Tibial nerve (tissue), 4 donors: ENCODE measurements at places on chromosomes 11 and 22. TPM values are rescaled to one million over a fixed set of nuclear protein-coding genes. Genes with fewer than 3 reads are reported as not detected.
A peak's percentile ranks its signal among the peaks of the same experiment; 100 is the strongest.

- peaks cover 12% of the 10 kb centered on the region for H3K36me3 ChIP-seq
- H3K4me3 ChIP-seq = no peak overlapping the region
- no peak overlapping the region for H3K27ac ChIP-seq
- H3K4me1 ChIP-seq = peaks cover 14% of the 10 kb centered on the region
- H3K27me3 ChIP-seq = no peaks in the 10 kb centered on the region
These were observed 103.1 kb downstream of the NAT10 start for GRCh38 chr11:34208266-34209135.

DNA sequence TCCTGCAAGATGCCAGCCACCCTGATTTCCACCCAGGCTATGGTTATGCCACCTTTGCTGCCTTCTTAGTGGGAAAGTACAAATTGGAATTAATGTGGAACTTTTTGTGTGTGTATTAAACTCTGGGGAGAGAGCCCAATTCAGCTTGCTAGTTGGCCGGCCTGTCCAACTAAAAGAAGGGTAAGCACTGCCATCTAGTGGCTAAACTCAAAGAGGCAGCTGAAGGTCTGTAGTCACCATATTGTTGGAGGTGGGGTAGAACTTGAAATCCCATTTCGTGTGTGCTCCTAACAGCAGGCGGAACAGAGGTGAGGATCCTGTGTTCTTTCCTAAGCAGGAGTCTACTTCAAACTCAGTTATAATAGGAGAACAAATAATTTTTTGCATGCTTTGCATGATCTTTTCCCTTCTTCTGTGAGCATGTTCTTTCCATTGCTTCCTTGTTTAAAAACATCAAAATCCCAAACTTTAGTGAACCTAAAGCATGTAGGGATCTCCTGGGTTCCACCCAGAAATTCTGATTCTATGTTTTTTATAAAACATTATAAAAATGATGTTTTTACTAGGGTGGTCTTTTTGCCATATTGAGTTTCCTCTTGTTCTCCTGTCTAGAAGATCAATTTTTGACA lies 138.8 kb upstream of the SORL1-AS1 start:
- no peak overlapping the region for H3K27ac ChIP-seq
- H3K4me1 ChIP-seq = no peaks in the 10 kb centered on the region
- peak; percentile 49 for DNase-seq
- no peaks in the 10 kb centered on the region for H3K36me3 ChIP-seq
- H3K4me3 ChIP-seq = no peak overlapping the region

- peak overlapping the region; percentile 95 for H3K27ac ChIP-seq
- no peaks in the 10 kb centered on the region for H3K27me3 ChIP-seq
- peak; percentile 61 for DNase-seq
- no peak overlapping the region for H3K4me3 ChIP-seq
- H3K4me1 ChIP-seq = peaks cover 98% of the 10 kb centered on the region
These were observed 4.2 kb downstream of the ALDH3B1 start for GRCh38 chr11:68014157-68014946.

GRCh38 chr11:3165916-3166267 lies 782 bp upstream of the OSBPL5 start:
- DNase-seq = no peak
- H3K36me3 ChIP-seq = no peaks in the 10 kb centered on the region
- H3K27ac ChIP-seq = no peak overlapping the region

GRCh38 chr11:6794639-6795038 lies 4.8 kb downstream of the OR6A2 start:
- H3K27me3 ChIP-seq = no peaks in the 10 kb centered on the region
- H3K4me1 ChIP-seq = no peaks in the 10 kb centered on the region
- H3K36me3 ChIP-seq = no peaks in the 10 kb centered on the region

DNA sequence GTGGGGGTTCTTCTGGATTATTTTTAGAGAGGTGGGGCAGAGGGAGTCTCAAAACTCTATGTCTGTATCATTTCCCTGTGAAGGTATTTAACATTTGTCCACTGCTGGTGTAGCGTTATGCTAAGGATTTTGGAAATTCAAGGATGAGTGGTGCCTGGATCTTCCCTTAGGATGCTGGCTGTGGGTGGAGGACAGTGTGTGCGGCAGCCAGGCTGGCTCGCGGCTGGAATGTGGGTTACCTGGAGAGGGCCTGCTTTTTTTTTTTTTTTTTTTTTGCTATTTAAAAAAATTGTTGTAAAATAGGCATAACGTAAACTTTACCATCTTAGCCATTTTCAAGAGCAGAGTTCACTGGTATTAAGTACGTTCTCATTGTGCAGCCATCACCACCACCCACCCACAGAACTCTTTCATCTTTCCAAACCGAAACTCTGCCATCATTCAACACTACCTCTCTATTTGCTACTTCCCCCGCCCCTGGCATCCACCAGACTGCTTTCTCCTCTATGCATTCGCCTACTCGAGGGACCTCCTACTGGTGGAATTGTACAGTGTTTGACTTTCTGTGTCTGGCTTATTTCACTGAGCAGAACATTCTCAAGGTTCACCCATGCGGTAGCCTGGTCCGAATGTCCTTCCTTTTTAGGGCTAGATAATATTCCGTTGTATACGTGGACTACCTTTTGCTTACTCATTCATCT lies 67.1 kb downstream of the PARVB start:
- no peak overlapping the region for H3K4me3 ChIP-seq
- no peaks in the 10 kb centered on the region for H3K27me3 ChIP-seq
- no peak for DNase-seq
- peaks cover 27% of the 10 kb centered on the region for H3K4me1 ChIP-seq
- no peak overlapping the region for H3K27ac ChIP-seq
- peaks cover 8% of the 10 kb centered on the region for H3K36me3 ChIP-seq

- DNase-seq = no peak
- no peaks in the 10 kb centered on the region for H3K27me3 ChIP-seq
- H3K4me3 ChIP-seq = no peak overlapping the region
- no peaks in the 10 kb centered on the region for H3K36me3 ChIP-seq
- peak overlapping the region; percentile 67 for H3K27ac ChIP-seq
These were observed 14.5 kb upstream of the TPP1 start for GRCh38 chr11:6633422-6634408.

- no peak overlapping the region for H3K27ac ChIP-seq
- DNase-seq = no peak
- no peak overlapping the region for H3K4me3 ChIP-seq
- H3K27me3 ChIP-seq = no peaks in the 10 kb centered on the region
- H3K36me3 ChIP-seq = peaks cover 9% of the 10 kb centered on the region
- H3K4me1 ChIP-seq = peaks cover 10% of the 10 kb centered on the region
These were observed 71.5 kb downstream of the SGSM3 start for GRCh38 chr22:40441761-40442390.

DNA sequence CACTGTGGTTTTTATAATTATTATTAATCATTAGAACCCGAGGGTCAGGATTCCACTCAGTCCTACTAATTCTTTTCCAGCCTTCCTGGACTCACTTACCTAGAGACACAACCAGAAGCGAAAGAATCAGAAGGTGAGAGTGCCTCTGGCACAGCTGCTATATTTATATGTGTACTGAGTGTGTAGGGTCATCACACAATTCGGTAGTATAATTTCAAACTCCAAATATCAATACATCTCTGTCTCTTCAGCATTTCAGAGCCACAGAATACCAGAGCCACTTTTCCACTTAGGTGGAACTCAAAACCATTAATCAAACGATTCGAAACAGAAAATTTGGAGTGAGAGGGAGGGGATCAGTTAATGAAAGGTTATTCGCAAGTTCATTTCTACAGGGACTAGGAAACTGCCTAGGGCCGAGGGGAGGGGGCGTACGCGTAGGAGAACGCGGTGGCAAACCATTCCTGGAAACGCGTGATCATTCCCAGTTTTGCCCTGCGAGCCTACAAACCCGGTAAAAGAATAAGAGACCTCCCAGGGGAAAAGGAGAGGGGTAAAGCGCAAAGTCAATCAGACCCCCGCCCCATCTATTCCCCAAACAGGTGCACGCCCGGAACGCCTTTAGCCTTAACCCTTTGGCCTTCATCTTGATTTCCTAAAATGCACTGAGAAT lies 5.4 kb downstream of the BSX start:
- no peak overlapping the region for H3K27ac ChIP-seq
- H3K36me3 ChIP-seq = no peaks in the 10 kb centered on the region
- H3K27me3 ChIP-seq = peaks cover 98% of the 10 kb centered on the region
- peaks cover 6% of the 10 kb centered on the region for H3K4me1 ChIP-seq
- H3K4me3 ChIP-seq = no peak overlapping the region
- DNase-seq = no peak

Gene SMIM35
- total RNA-seq = not detected

Gene APOC3
- total RNA-seq = not detected
